ENCODE measurements at places on chromosomes 6 and 20. TPM values are rescaled to one million over a fixed set of nuclear protein-coding genes. Genes with fewer than 3 reads are reported as not detected.

The KCNK15 gene
- total RNA-seq: not detected

- no peak for DNase-seq
These were observed 47.1 kb downstream of the PSMG4 start for GRCh38 chr6:3305831-3306230.

GRCh38 chr6:168247443-168248147 is 72.0 kb downstream of the DACT2 start:
- peak; percentile 40 for DNase-seq

DNA sequence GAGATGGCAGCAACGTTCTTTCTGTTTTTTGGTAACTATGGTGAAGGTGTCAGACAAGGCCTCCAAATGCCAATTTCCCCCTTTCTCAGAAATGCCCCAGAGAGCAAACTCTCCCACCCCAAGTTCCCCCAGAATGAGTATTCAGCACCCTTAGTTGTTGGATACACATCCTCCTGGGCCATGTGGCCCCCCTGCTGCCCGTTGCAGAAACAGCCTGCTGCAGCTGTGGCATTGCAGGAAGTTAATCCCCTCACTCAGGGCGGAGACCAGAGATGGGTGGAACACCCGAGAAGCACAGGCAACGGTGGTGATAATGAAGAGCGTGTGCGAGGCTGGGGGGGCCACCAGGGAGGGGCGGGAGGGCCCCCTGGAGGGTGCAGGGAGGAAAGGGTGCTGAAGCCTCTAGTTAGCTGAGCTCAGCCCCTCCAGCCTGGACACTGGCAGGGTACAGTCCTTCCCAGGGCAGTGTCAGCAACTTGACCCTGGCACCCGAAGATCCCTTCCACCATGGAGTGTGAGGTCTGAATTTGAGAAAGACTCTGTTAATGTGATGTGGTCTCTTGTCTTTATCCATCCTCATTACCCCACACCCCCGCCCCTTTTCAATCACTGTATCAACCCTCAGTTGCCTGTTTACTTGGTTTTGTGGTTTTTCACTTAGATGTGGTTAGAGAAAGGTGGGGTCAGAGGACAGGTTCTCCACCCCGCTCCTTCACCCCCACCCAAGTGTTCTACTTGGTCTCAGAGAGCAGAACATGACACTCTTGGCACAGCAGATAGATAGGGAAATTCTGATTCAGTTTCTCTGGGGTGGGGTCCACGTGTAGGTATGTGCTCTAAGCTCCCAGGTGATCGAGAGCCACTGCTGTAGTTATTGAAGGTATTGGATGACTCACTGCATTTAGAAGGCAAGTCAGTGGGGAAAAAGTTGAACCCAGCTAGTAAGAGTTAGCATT is 208.8 kb upstream of the SUPT3H start:
- DNase-seq: no peak

DNA sequence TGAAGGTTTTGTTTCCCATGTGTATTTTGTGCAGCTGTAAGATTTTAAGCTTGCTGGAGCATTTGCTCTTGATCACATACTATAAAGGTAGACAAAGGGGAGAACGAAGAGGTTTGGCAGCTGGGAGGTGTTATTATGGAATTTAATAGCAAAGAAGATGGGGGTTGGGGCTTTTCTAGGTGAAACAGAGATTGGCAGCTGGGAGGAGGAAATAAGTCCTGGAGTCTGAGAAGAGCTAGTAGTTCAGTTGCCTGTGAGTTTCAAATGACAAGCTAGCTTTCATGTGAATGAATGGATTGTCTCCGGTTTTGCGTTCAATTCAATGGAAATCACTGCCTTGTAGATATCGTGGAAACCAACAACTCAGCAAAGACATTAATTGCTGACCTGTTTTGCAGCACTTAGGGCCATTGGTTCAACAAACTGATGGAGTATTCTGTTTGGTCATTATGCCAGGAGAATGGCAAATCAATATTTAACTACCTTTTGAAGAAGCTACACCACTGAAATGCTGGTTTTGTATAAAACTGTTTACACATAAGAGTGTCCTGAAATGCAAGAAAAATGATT is 38.1 kb upstream of the FLRT3 start:
- no peak for DNase-seq

The SSTR4 gene
- not detected for total RNA-seq

The ARMC2 gene
- 4.4 TPM for total RNA-seq

The PRL gene
- total RNA-seq: not detected

The E2F1 gene
- 25.3 TPM for total RNA-seq

- DNase-seq: no peak
These were observed 354.0 kb downstream of the ESR1 start for GRCh38 chr6:152161501-152161900.

The ATP6V1G2 gene
- not detected for total RNA-seq

Measured in HepG2 (cell line).